ENCODE measurements at places on chromosomes 7 and 10. TPM values are rescaled to one million over a fixed set of nuclear protein-coding genes. Genes with fewer than 3 reads are reported as not detected.

CLDN3 gene
- total RNA-seq, result not detected

ST8SIA6 gene
- 1.1 TPM for total RNA-seq

CYP2C18 gene
- total RNA-seq, result not detected

CHAT gene
- total RNA-seq, result not detected

SKIDA1 gene
- 0.32 TPM for total RNA-seq

NPSR1 gene
- total RNA-seq, result not detected

OPALIN gene
- not detected for total RNA-seq

CALML3 gene
- not detected for total RNA-seq

C10orf53 gene
- total RNA-seq, result not detected

FGFBP3 gene
- total RNA-seq, result 0.72 TPM

TRPV5 gene
- not detected for total RNA-seq

HOXA13 gene
- 2.0 TPM for total RNA-seq

CPED1 gene
- total RNA-seq, result 6.2 TPM

TMEM229A gene
- total RNA-seq, result 1.5 TPM

POM121 gene
- 9.2 TPM for total RNA-seq

AZGP1 gene
- total RNA-seq, result 1.1 TPM

GJC3 gene
- total RNA-seq, result 0.29 TPM

RBM20 gene
- total RNA-seq, result 1.0 TPM

ADAMTS14 gene
- total RNA-seq, result 0.16 TPM

NUTM2E gene
- 0.03 TPM for total RNA-seq

CDC123 gene
- 131 TPM for total RNA-seq

GNAT3 gene
- total RNA-seq, result not detected

PLPP4 gene
- total RNA-seq, result 4.0 TPM

GPR141 gene
- not detected for total RNA-seq

ZSCAN21 gene
- total RNA-seq, result 22.8 TPM

CRHR2 gene
- total RNA-seq, result not detected

FUOM gene
- total RNA-seq, result 30.2 TPM

CYP3A5 gene
- not detected for total RNA-seq

PLCE1 gene
- 0.50 TPM for total RNA-seq

ADIRF gene
- not detected for total RNA-seq

INMT gene
- not detected for total RNA-seq

PUS7 gene
- 44.9 TPM for total RNA-seq

FAM25C gene
- not detected for total RNA-seq

COBL gene
- total RNA-seq, result 9.2 TPM
